Sigmoid colon (tissue), 7 donors: ENCODE measurements at places on chromosomes 16 and 17. TPM values are rescaled to one million over a fixed set of nuclear protein-coding genes. Genes with fewer than 3 reads are reported as not detected.
A peak's percentile ranks its signal among the peaks of the same experiment; 100 is the strongest.

DNA sequence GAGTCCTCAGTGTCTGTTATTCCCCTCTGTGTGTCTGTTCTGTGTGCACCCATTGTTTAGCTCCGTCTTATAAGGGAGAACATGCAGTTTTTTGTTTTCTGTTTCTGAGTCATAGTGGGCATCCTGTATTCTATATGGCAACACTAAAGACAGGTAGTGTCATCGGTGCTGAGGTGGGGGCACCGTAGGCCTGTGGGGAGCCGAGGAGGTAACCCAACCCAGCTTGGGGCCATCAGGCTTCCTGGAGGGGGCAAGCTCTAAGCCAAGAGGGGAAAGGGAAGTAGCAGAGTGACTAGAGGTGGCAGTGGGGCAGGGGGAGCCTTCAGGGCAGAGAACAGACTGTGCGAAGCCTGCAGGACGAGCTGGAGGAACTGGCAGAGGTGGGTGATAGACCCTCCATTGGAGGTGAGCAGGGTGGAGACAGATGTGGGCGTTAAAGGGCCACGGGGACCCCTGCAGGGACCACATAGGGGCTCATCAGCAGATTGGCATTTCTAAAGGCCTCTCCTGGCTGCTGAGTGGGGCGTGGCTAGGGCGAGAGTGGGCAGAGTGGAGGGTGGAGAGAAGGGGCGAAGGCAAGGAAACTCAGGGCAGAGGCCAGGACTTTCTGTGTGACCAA lies 36.5 kb downstream of the CPNE2 start:
- no peak for DNase-seq

DNA sequence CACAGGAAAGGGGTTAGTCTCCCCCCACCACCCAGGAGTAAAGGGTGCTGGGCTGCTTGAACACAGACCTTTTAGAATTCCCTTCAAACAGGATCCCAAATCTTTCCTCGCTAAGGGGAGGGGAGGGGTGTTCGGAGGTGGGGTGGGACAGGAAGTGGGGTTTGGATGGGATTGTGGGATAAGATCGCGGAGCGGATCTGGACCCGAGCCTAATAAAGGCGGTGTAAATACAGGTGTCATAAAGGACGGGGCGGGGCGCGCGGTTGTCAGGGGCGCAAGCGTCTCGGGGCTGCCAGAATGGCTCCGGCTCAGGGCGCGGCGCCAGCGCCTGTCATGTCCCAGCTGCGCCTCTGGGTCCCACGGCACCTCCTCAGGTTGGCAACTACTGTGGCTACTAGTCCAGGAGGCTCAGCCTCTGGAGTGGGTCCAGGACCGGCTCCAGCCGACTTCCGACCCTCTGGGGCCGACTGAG lies 59.8 kb upstream of the FBXO47 start:
- DNase-seq, result peak; percentile 87

TIGD7 gene
- total RNA-seq, result 12.8 TPM

- peak; percentile 58 for DNase-seq
These were observed 6.4 kb downstream of the TP53I13 start for GRCh38 chr17:29574732-29575510.

DNA sequence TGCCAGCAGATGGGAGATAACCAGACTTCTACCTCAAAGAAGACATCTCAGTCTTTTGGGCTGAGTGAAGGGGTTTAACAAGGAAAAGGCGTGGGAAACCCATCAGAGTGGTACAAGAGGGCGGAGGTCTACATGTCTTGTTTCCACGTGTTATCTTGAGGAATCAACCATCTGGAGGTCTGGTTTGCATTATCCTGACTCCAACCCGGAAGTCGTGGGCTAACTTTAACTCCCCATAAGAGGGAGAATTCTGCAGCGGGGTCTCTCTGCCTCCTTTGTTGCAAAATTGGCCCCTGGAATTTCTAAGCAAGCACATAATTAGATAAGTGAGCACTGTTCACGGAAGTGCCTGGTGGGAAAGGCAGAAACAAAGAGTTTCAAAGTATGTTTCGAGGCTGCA lies 398.7 kb upstream of the C16orf82 start:
- no peak for DNase-seq

GRCh38 chr17:82882715-82883418 lies 43.0 kb upstream of the ZNF750 start:
- DNase-seq, result no peak

SHISA6 gene
- 1.1 TPM for total RNA-seq
